ENCODE measurements at places on chromosomes 3 and 15.

DNA sequence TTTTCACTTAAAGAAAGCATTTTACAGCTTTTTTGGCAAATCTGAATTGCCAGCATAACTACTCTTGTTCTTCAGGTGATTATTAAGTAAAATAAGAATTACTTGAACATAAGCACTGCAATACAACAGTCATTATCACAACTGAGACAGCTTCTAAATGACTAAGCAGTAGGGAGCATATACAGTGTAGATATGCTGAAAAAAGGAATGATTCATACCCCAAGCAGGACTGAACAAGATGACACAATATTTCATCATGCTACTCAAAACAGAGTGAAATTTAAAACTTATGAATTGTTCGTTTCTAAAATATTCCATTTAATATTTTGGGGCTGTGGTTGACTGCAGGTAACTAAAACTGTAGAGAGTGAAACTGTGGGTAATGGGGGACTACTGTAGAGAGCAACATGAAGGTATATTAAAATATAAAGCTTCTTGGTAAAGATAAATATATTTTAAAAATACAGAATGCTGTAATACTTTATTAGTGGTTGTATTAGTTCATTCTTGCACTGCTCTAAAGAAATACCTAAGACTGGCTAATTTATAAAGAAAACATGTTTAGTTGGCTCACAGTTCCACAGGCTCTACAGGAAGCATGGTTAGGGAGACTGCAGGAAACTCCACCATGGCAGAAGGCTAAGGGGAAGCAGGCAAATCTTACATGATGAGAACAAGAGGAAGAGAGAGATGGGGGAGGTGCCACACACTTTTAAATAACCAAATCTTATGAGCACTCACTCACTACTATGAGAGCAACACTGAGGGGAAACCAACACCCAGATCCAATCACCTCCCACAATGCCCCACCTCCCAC, 84.8 kb downstream of the DCLK3 start:
- DNase-seq, result no peak

GRCh38 chr3:171770689-171771620, 39.3 kb downstream of the PLD1 start:
- DNase-seq, result no peak

DNA sequence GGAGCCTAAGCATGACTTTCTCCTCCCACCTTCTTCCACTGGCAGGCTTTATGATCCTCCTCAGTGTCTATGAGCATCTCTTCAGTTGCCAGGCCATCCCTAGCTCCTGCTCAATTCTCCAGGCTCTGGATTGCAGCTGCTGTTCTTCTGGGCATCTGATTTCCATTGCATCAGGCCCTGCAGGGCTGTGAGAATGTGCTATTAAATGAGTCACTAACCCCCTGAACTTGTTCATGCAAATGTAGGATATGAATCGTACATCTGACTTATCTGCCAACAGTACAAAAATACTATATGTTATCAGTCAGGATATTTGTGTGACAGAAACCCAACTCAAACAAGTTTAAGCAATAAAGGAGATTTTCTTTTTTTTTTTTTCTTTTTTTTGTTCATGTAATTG, 11.9 kb downstream of the GPR176 start:
- DNase-seq, result no peak

DNA sequence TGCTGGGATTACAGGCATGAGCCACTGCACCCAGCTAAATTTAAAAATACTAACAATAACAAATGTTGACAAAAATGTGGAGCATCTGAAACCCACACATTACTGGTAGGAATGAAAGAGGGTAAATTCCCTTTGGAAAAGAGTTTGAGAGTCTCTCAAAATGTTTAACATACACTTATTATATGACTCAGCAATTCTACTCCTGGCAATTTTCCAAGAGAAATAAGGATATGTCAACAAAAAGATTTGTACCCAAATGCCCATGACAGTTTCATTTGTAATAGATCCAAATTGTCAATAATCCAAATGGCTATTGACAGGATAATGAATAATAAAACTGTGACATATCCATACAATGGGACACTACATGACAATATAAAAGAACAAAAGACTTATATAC, 9.0 kb downstream of the HCLS1 start:
- no peak for DNase-seq

DNA sequence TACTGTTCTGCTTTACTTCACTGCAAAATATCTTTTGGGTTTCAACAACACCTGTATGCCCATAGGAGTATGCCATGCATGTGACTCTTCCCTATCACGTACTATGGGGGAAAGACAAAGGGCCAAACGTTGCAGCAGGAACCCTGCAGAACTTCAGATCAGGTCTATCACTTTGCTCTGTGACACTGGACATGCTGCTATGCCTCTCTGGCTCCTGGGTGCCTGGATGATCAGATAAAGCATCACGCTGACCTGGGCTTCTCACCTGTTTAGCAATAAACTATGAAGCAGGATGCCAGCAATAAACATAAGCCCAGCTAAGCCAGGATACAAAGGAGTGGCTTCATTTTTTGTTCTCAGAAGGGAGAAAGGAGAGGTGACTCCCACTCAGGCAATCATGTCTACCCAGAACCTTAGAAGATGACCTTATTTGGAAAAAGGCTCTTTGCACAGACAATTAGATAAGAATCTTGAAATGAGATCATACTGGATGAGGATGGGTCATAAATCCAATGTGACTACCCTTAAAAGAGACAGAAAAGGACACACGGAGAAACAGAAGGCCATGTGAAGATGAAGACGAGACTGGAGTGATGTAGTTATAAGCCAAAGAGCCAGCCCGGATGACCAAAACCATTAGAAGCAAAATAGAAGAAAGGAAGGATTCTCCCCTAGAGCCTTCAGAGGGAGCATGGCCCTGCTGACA, 19.3 kb downstream of the POMGNT2 start:
- DNase-seq, result no peak

DNA sequence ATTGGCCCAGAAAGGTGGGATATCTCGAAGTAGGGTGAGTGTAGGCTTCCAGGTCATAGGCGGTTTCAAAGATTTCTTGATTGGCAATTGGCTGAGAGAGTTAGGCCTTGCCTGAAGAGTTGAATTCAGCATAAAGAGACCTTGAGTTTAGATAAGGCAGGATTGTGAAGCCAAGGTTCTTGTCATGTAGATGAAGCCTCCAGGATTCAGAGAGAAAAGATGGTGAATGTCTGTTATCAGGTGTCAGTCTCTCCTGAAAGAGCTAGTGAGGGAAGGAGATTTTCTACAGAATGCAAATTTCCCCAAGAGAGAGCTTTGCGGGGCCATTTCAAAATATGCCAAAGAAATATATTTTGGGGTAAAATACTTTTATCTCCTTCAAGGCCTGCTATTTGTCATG, 217.0 kb upstream of the TLE3 start:
- DNase-seq, result no peak

DNA sequence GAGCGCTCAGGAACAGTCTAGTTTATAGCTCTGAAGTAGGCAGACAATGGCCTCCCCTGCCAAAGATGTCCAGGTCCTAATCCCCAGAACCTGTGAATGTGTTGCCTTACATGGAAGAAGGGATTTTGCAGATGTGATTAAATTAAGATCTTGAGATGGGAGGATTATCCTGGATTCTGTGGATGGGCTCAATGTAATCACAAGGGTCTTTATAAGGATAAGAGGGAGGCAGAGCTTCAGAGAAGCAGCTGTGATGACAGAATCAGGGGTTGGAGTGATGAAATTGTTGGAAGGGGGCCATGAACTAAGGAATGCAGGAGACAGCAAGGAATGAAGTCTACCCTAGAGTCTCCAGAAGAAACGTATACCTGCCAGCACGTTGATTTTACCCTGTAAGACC, 14.0 kb upstream of the GK5 start:
- DNase-seq, result no peak

DNA sequence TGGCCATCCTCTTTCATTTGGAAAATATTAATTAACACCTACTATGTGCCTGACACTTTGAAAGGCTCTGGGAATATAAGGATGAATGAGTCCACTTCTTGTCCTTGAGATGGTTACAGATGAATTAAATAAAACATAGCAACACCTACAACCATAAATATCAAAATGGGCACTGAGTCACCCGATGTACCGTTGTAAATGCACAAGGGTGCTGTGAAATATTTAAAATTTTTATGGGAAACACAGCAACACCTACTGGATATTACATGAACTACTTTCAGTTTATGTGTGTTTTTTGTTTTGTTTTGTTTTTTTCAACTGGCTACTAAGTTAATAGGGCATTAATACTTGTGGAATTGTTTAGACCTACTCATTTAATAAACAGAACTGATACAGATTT, 239.0 kb upstream of the NAALADL2 start:
- no peak for DNase-seq

DNA sequence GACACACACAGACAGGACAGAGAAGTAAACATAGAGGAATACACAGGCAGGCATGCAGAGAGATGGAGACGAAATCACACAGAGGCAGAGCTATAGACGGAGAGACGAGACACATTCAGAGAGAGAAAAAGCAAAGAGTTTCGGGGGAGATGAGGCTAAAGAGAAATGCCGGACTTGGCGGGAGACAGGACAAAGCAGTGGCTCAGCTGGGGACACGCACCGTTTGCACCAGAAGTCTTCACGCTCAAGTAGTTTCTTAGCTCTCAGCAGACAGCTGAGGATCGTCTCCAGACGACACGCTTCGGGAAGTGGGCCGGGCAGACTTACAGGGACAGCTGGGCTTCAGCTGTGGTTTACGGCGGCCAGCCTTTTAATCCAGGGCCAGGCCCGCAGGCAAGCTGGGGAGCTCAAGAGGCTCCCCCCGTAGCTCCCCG, 56.2 kb upstream of the DLG1 start:
- no peak for DNase-seq

GRCh38 chr3:87069971-87070370, 79.0 kb upstream of the VGLL3 start:
- no peak for DNase-seq

DNA sequence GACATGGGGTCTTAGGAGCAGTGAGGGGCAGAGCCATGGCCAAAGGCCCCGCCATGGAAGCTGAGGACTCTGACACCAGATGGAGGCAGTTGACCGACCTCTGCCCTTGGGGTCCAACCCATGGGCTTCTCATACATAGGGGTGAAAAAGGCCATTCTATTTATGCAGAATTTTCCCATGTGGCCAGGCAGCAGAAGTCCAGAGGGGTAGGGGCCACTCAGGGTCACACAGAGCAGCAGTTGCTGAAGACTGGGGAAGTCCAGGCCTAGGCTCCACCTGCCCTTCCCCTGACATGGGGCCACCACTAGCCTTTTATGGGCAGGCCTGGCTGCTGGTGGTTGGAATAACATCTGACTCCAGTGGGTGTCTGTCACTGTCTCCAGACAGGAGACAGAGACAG, 6.4 kb downstream of the PRSS50 start:
- DNase-seq, result no peak

GRCh38 chr3:160279657-160280056, 54.4 kb downstream of the C3orf80 start:
- no peak for DNase-seq

Data from stimulated activated CD4-positive, alpha-beta T cell treated with anti-CD3 and anti-CD28 coated beads, Interleukin-12 subunit alpha, Interleukin-12 subunit beta, amount 100 ng/mL, for 4 hours (primary cell).